ENCODE measurements at places on chromosomes 1 and 21.

DNA sequence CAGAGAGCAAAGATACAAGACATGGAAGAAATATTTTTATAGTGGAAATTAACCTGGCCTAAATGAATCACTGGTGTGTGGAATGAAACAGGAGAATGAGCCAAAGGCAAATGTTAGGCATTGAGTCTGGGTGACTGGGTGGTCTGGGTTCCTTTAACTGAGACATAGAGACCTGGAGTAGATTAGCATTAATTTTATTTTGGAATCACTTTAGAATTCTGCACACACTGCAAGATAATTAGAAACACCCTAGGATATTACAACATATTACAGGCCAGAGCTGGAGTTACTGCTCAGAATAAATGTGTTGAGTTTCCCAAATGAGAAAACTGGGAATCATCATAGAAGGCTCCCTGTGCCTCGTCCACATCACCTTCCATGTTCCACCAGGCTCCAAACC is 85.5 kb downstream of the PLPPR5 start:
- DNase-seq: no peak

DNA sequence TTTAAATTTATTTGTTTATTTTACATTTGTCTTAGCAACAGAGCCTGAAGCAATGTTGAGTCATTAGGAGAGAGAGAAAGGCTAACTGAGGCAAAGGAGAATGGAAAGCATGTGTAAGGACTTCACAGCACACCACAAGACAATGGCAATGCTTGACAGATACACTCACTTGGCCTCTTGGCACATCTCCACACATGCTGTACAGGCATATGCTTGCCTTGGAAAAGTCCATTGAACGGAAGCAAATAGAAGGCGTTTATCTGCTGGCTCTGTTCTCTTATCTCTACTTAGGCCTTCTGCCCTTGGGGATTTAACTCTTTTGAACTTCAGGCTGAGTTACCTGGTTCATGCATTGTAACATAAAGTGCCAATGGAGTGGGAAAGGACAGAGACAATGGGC is 262.2 kb upstream of the POU3F1 start:
- DNase-seq: no peak

GRCh38 chr1:186628910-186629309 is 51.3 kb downstream of the PTGS2 start:
- no peak for DNase-seq

DNA sequence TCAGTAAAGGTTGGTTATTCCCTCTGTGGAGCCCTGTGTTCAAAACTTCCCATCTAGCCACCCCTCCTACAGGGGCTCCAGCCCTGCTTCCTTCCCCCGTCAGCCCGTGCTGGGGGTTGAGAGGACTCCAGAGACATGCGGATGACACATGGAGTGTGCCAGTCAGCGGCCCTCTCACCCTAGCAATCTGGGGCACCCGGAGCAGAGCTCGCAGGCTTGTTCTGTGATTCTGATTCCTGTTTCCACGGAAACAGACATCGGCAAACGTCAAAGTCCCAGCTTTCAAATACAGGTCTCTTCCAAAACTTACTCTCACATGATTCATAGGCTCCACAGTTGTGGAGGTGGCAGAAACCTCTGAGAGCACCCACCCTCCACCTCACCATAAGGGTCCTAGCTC is 9.8 kb upstream of the SSBP3 start:
- DNase-seq: no peak

- no peak for DNase-seq
Observed at GRCh38 chr21:44865561-44866280, 7.8 kb downstream of the PTTG1IP start.

DNA sequence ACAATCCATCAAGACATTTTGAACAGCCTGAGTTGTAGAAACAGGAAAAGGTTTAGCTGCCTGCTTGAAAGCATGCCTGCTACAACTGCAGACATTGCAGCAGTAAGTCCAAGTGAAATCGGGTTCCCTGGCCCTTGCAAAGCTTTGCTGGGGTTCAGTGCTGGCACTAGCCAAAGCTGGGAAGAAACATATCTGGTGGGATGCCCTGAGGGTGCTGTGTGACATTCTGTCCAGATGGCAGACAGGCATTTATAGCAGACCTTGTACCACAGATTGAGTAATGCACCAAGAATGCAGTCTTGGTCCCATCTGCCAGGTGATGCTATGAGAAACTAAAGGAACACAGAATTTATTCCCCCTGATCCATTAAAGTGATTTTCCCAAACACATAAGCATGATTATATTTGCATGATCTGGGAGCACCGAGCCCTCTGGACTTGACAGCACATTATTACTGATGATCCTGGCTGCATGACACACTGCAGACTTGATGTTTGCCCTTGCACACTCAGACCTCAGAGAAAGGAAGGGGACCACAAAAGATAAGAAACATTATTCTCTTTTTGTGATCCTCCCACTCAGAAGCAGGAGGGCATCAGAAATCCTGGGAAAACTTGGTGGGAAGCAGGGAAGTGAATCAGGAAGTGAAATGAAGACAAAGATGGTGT is 223.7 kb upstream of the FAM78B start:
- DNase-seq: no peak

GRCh38 chr1:117842408-117843170 is 86.8 kb downstream of the GDAP2 start:
- DNase-seq: no peak

DNA sequence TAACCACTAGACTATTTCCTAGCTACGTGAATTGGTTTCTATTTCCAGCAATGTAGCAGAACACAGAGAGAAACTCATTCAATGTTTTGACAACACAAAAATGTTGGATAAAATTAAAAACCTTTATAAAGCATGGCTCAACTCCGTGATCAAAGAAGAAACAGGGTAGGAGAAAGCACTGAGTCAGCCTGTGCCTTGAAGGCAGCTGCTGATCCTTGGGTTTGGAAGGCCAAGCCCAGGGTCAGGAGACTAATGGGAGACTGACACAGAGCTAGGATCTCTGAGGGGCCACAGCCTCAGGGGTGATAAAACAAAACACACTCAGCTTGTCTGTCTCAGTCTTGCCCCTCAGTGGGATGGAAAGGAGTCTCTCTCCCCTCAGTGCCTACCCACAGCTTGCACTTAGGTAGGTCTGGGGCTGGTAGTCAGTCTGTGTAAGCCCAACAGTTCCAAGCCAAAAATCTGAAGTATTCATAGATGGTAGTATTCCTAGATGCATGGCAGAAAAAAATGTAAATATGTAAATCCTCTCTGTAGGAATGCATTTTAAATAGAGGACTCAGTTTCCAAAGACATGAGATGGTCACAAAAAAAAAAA is 53.3 kb downstream of the B3GALNT2 start:
- no peak for DNase-seq

- no peak for DNase-seq
Observed at GRCh38 chr21:45030682-45031570, 43.5 kb upstream of the ADARB1 start.

DNA sequence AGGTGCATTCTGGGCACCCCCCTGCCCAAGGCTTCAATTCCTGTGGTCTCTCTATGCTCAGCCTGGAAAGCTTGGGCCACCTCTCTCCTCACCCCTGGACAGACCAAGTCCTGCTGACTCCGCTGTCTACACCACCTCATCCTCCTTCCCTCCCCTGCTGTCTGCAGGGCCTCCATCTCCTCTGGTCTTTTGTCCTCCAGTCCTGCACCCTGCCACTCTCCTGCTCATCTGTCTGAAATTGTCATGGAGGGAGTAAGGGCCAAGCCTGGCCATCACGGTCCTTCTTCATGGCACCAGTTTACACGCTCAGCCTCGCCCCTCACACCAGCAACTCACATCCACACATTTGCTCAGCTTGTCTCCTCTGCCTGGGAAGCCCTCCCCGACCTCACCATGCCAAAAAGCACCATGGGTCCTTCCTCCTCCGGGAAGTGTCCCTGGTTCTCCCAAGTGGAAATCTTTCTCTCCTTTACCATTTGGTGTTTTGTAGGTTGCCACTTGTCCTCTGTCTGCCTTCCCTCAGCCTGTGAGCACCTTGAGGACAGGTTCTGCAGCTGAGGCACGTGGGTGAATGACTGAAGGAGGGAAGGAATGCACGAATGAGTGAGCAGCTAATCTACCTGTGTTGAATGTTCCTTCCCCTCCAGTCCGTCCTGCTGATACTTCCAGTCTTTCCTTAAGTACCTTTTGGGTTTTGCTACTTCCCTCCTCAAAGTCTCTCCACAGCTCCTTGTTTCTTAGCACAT is 2.1 kb upstream of the SLC2A1 start:
- DNase-seq: no peak

DNA sequence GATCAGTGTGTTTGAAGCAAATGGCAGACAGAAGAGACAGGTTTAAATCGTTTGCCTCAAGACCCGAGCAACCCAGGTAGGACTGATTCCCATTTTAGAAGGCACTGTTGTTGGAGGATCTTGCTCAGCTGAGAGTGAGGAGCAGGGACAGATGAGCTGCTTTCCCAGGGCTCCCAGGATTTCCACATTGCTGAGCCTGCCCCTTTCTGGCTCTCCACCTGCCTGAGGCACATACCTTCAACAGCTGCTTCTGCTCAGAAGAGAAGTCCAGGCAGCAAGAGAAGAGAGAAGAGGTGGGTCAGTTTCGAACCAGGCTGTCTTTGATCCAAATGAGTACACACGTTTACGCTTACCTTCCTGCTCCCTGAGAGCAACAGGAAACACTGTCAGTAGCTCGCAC is 5.7 kb downstream of the TNNT2 start:
- DNase-seq: no peak

DNA sequence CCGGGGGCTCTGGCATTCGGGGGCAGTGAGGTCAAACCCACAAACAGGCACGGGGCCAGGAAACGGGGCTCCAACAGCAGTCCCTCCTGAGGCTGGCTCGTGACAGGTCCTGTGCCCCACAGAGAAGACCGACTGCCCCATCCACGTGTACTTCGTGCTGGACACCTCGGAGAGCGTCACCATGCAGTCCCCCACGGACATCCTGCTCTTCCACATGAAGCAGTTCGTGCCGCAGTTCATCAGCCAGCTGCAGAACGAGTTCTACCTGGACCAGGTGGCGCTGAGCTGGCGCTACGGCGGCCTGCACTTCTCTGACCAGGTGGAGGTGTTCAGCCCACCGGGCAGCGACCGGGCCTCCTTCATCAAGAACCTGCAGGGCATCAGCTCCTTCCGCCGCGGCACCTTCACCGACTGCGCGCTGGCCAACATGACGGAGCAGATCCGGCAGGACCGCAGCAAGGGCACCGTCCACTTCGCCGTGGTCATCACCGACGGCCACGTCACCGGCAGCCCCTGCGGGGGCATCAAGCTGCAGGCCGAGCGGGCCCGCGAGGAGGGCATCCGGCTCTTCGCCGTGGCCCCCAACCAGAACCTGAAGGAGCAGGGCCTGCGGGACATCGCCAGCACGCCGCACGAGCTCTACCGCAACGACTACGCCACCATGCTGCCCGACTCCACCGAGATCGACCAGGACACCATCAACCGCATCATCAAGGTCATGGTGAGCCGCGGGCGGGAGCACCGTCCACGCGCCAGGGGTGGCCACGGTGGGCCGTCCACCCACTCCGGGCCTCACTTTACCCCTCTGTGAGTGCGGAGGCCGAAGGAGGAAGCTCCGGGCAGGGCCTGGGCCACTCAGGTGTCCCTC is 14.2 kb downstream of the COL6A2 start:
- DNase-seq: no peak

GRCh38 chr1:2539312-2539907 is 9.3 kb upstream of the HES5 start:
- no peak for DNase-seq

GRCh38 chr1:189500778-189501177 is 976.9 kb downstream of the BRINP3 start:
- DNase-seq: no peak

Data from NCI-H2081 (cell line).